Stimulated activated CD4-positive, alpha-beta T cell treated with anti-CD3 and anti-CD28 coated beads, TNF-alpha, amount 100 ng/mL, for 1 hour (primary cell): ENCODE measurements at places on chromosomes 7 and 10.

- DNase-seq, result no peak
Observed at GRCh38 chr7:37826825-37827224, 21.6 kb upstream of the NME8 start.

GRCh38 chr7:154907651-154908620, 95.0 kb downstream of the PAXIP1 start:
- DNase-seq, result no peak

DNA sequence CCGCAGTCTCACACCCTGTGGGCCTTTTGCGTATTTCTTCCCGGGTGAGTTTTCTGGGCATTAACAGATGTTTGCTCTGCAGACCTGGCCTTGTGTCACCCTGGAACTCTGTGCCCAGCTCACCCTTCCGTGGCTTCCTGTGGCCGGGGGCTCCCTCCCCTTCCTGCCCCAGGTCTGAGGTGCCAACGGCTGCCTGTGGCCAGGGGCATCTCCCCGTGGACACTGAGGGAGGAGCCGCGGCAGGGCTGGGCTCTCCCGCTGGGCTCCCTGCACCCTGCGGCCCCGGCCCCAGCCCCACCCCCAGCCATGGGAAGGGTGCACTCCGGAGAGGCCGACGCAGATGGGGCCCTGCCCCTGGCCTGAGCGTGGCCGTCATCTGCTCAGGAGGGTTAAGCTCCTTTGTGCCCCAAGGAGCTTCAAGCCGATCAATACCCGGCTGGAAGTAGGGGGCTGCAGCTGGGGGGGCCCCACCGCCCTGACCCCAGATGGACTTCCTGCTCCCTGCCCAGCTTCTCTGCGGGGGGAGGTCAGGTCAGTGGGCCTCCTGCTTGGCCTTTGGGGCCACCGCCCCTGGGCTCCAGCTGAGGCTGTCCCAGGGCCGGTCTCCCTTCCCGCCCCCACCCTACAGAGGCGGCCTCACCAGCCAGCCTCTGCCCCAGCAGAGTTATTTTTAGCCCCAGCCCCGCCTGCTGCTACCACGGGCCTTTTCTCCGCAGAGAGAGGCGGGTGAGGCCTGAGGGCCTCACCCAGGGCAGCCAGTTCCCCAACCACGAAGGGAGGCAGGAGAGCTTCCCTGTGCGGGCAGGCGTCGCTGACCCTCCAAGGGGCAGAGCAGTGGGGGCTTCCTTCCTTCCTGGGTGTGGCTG, 24.2 kb downstream of the PWWP2B start:
- no peak for DNase-seq

GRCh38 chr7:1925973-1926907, 256.2 kb downstream of the ELFN1 start:
- no peak for DNase-seq

DNA sequence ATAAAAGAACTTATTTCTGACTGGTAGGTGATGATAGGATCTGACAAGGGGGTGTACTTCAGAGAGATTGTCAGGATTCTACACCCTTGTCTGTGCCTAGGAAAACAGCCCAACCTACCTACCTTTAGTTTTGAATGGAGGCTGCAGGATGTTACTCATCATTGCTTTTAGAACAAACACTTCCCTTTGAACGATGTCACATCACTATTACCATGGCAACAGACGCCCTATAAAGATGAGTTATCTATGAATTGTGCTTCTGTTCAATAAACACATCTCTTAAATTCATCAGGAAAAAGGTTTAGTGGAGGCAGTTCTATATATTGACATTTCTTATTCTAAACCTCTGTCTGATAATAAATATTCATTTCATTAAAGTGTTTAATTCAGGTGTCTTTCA, 362.4 kb downstream of the CNTNAP2 start:
- DNase-seq, result no peak

- DNase-seq, result no peak
Observed at GRCh38 chr10:86756511-86757112, at the start of gene BMPR1A. Gene BMPR1A (plus strand): TSS chr10:86756619. CDS start chr10:86876019, 119,400 bp downstream.
